Fibroblast of skin of right biceps (primary cell): ENCODE measurements at places on chromosomes 2 and 18.

DNA sequence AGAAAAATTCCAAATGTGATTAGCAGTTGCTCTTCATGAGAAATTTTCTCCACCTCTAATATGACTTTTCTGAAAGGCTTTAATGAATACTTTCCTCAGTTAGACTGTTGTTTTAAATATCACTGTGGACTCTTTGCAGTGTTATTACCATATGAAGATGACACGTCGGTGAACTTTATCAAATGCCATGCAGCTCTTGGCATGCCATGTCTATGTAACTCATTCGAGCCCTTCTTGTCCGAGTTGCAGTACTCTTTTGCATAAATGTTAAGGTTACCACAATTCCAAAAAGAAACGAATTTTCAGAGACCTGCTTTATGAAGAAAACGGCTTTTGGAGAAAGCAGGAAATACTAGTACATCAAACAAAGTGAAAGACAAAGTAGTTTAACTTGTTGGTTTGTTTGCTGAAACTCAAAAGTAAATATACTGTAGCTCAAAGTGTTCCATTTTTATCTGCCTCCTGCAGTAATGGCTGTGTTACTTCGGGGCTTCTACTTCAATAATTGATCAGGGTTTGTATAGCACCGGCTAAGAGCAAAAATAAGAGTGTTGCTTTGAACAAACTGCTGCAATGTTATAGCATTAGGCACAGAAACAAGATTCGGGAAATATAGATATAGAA lies 204.1 kb downstream of the ARHGAP15 start:
- no peak for DNase-seq

DNA sequence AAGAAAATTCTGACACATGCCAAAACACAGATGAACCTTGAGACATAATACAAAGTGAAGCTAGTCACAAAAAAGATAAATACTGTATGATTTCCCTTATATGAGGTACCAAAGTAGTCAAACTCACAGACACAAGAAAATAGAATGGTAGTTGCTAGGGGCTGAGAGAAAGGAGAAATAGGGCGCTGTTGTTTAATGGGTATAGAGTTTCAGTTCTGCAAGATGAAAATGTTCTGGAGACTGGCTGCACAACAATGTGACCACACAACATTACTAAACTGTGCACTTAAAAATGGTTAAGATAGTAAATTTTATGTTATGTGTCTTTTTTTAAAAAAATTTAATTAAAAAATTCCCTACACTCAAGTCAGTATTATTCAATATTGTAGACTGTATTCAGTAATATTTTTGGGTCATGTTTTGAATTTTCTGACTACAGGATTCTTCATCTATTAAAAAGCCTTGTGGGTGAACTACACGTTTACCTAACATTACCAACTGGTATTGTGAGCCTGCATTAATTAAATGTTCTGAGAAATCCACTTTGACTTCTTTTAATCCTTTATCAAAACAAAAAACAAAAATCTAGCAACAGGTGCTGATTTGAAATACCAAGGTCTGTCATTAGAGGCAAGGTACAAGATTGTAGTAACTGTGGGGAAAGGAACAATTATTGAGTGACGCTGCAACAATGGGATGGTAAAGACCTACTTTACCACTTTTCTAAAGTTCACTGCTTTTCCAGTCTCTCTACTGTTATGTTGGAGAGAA lies 140.8 kb upstream of the ZFP36L2 start:
- no peak for DNase-seq

GRCh38 chr2:216243026-216243425 lies 129.3 kb downstream of the MARCHF4 start:
- DNase-seq, result no peak

DNA sequence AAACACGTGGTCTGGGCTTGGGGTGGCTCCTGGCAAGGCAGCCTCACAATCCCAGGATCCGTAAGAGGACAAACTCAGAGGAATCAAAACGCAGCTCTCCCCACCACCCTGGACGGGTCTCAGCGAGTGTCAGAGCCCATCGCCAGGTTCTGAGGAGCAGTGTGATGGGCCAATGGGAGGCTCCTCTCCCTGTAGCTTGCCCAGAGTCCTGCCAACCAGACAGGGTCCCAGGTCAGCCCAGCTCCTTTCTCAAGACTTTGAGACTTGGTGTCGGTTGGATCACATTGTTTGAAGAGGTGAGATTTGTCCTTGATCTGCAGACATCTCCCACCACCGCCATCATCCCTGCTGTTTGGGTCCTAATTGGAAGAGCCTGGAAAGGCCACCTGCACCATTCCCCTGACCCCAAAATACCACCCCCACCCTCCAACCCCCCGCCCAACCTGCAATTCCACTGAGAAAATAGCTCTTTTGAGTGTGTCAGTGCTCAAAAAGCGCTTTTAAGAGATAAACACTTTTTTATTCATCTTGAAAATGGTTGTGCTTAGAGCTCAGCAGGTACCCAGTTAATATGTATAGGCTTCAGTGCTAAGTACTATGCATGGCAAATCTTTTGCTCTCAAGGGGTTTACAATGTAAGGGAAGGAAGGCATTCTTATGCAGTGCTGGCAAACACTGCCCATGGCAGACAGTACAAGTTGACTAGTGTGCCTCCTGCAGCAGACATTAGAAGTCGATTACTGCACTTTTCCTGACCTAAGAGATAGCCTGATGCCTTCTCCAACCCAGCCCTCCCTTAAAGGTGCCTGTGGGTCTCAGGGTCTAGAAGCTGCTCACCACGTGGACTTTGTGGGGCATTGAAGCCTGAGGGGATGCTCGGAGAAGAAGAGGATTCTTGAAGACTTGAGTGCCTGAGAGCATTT lies 50.6 kb downstream of the GLI2 start:
- no peak for DNase-seq

- no peak for DNase-seq
Measured at GRCh38 chr2:66228128-66228547, 206.8 kb upstream of the MEIS1 start.

- DNase-seq, result no peak
Measured at GRCh38 chr2:221255862-221256261, 316.2 kb downstream of the EPHA4 start.

DNA sequence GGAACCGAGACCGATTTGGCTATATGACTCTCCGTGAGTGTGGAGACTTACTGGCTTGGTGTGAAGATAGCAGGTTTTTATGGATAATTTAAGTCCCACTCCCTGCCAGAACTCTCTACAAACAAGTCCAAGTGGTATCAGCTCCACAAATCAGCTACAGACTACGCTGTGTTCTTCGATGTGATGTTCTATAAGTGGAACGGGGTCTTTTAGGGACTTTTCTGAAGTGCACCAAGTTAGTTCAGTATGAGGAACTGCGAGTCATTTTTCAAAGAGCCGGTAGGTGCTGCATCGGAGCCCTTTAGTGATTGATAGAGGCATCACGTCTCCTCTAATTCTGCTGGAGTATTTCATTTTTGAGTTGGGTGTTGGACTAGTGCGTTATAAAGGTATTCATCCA lies 107.1 kb downstream of the TSHZ1 start:
- no peak for DNase-seq

DNA sequence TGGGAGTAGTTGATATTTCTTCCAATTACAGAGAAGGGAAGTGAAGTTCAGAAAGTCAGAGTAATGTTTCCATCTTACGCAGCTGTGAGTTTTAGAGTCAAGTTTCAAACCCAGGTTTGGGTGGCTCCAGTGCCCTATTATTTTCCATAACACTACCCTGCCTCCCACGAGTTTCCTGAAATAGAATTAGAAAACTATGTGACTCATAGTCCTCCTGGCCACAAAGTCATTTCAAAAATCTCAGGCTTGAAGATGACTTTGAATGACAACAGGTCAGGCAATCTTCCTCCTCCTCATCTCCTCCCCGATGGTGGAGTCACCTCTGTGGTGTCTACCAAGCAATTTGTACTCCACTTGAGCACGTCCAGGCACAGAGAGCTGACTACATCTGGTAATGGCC lies 212.3 kb upstream of the TRIB2 start:
- DNase-seq, result peak; percentile 80

DNA sequence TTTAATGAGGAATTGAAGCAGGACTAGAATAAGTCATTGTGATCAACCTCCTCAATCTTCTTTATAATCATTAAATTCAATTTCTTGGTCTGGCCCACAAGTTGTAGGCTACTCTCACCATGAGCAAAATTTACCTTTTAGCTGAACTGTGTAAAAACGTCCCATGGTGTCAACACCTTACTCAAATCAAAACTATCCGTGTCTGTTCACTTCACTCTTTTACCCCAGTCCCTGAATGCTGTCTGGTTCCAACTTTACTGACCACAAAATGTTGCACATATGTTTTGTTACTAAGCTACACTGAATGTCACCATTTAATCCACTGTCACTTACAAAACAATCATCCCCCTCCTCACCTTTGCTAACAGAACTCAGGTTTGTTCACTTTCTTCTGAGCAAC lies 951.6 kb upstream of the SLC39A10 start:
- DNase-seq, result no peak

- DNase-seq, result no peak
Measured at GRCh38 chr2:74673826-74674528, 19.9 kb downstream of the SEMA4F start.

GRCh38 chr2:41967476-41968181 lies 80.2 kb upstream of the PKDCC start:
- DNase-seq, result peak; percentile 44

- DNase-seq, result peak; percentile 74
Measured at GRCh38 chr2:47631792-47632398, 151.1 kb upstream of the MSH6 start.

GRCh38 chr2:127293748-127294562 lies at the start of gene ERCC3:
TSS of gene ERCC3 (minus strand) at chr2:127294144. CDS start at chr2:127294081, 63 bp downstream.
- DNase-seq, result peak; percentile 86

DNA sequence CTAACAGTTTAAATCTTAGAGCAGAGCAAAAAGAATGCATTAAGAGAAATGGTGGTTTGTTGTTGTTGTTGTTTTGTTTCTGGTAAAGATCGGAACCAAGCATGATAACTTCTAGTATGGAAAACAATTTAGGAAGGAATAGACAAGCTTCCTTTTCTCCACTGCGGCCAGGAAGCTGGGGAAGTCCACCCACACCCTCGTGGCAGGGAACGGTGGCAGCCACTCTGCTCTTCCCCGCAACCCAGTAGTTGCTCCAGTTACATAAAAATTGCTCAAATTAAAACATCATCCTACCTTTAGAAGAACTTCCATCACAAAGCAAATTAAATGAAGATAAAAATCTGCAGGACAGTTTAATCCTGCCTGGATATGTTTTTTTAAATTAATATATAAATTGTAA lies 113.0 kb downstream of the RBMS1 start:
- no peak for DNase-seq

DNA sequence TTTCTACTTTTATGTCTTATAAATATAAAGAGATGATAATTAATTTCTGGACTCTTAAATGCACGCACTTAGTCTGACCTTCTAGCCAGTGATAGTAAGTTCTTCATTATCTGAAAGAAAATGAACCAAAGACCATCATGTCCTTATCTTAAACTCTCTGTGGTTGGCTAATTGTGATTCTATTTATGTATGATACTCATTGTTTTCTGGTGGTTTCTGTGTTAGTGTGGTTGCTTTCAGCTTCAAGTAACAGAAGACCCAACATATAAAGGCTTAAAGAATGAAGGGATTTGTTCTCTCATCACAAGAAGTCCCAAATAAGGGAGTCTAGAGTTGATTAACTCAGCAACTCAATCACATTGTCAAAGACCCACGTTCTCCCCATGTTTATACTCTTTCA lies 225.2 kb upstream of the TANK start:
- no peak for DNase-seq

GRCh38 chr2:98658816-98659490 lies 50.6 kb downstream of the UNC50 start:
- no peak for DNase-seq

DNA sequence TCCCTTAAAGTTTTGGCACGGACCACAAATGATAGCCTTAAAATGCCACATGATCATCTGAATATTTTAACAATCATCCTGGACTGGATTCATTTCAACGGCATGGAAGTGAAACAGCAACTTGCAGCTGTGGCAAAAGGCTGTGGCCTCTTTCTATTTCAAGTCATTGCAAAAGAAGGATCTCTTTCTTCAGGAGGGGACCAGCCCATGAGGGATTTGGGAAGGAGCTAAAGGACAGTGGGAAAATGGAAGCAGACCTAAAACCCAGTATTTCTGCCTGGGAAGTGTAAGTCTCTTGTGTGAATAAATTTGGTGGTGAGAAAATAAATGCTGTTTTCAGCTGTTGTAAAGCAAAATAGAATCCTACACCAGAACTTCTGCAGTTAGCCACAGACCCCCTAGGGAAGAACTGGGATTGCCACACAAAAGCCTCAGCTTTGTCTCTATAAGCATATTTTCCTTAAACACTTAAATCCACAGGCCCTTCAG lies 107.3 kb upstream of the ZFP36L2 start:
- DNase-seq, result peak; percentile 75

DNA sequence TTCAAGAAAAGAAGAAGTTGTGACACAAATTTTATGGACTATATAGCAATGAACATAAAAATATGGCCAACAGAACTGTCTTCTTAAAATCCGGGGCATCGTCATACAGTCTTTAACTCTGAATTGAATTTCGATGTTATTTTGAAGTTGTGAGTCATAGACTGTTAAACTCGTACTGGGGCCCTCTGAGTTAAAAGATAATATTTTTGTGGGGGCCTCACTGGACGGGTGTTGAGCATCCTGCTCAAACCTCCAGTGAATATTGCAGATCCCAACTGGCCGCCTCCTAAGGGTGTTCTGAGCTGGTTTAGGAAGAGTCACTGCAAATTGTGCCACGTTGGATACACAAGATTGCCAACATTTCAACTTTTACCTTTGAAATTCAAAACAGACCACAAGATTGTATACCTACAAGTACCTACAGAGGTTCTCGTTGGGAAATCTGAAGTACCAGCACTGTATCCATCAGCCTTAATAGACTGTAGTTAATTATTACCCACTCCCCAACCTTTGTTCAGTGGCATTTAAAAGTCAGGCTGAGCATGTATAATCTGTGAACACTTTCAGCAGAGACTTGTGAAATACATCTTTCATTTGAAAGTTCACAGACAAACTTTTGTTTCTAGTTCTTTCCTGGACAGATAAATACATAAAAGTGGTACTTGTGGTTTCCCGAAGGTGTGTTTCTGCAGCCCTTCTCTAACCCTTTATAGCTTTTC lies 27.8 kb downstream of the KLHL23 start:
- no peak for DNase-seq

DNA sequence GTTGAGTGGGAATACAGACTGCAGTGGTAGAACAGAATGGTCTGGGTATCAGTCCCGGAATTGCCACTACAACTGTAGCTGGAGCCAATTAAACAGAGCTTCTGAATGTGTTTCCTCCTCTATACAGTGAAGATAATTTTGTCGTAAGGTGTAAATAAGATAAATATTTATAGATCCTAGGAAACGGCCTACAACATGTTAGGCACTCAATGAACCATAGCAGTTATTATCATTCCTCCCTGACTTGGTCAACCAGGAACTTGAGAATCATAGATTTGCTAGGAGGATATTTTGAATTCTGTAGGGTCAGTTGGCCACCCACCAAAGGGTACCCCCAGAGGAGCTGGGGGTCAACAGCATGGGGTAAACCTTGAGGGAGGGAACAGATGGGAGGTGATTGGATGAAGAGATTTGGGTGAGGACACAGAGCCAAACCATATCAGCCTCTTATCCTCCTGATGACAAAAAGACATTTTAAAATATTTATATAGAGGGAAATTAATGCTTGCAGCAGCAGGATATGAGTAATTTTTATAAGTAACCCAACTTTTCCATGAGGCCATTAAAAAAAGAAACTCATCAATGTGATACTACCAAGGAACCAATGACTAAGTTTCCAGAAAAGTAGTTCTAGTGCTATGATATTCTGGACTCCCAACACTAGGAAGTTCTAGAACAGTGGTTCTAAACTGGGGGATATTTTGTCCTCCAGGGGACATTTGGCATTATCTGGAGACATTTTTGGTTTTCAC lies 4.0 kb downstream of the DHRS9 start:
- DNase-seq, result no peak

- DNase-seq, result no peak
Measured at GRCh38 chr18:77078690-77079070, 53.9 kb downstream of the MBP start.

GRCh38 chr2:219078126-219078525 lies 17.4 kb upstream of the IHH start:
- DNase-seq, result no peak
